ENCODE measurements at places on chromosomes 3 and 15.

GRCh38 chr3:10189557-10190354, 25.0 kb downstream of the IRAK2 start:
- no peak for DNase-seq

GRCh38 chr15:76270876-76271275, 40.4 kb downstream of the ETFA start:
- DNase-seq: no peak

GRCh38 chr15:28955160-28955992, 69.6 kb downstream of the APBA2 start:
- DNase-seq: no peak

- DNase-seq: no peak
Measured at GRCh38 chr15:58479941-58480340, 48.1 kb downstream of the LIPC start.

DNA sequence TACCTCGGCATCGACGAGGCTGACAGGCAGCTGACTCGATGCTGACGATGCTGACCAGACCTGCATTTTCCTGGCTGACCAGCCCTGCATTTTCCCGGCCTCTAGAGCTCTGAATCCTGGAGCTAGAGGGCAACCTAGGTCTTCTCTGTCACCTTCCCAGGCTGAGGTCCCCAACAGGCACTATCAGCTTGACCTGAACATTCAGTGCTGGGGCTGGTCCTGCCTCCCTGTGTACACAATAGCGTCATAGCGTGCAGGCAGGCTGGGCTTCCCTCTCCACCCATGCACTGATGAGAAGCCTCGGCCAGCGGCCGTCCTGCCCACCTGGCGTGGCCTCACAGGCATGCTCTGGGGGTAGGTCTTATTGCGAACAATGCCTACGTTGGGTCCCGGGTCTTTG, 62.3 kb upstream of the SNRPA1 start:
- DNase-seq: no peak

DNA sequence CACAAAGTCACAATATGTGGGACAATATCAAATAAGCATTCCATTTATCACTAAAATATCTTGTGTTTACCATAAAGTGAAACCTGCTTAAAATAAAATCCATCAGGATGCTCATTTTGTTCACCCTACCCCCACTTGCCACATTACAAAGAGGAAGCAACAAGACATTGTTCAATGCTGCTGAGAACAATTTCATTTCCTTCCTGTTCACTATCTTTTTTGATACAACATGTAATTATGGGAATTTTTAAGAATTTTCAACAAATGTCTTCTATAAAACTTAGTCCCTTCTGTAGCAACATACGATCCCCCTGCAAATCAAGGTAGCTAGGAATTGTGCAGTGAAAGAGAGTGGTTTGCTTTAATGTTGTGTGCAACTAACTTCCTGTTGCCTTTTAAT, 34.9 kb upstream of the GPR160 start:
- DNase-seq: no peak

GRCh38 chr3:38022896-38023709, 6.3 kb downstream of the PLCD1 start:
- no peak for DNase-seq

- DNase-seq: no peak
Measured at GRCh38 chr15:57565311-57565710, 26.4 kb upstream of the MYZAP start.

DNA sequence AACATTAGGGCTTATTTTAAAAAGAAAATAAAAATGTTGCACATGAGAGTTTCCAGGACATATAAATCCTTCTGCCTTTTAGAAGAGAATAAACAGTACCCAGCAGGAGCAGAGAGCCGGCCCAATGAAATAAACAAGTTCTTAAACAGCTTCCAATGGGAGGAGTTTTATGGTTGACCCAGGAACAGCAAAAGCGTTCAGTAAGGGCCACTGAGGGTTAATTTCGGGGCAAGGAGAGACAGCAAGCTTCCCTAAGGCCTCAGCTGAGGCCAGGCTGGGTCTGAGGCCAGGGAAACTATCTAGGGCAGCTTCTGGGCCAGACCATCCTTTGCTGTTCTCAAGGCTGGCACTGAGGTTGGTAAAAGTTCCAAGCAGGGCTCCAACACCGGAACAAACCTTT, 3.4 kb downstream of the PDZRN3 start:
- DNase-seq: no peak

DNA sequence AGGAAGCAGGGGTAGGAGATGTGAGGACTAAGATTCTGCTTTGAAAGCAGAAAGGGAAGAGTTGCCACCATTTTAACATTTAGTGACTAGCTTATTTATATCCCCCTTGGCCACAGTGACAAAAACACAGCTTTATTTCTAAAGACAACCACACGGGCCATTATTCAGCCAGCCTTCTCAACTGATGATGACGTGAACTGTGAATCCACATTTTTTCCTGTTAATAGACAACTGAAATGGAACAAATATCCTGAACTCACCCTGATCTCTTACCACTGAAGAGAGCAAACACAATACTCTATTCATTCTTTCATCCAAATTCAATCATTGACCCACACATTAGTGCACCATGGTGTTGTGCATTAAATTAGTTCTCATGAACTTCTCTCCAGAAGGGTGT, 145.1 kb downstream of the TNIK start:
- DNase-seq: no peak

GRCh38 chr15:55526559-55527036, 18.6 kb upstream of the DNAAF4 start:
- peak; percentile 38 for DNase-seq

DNA sequence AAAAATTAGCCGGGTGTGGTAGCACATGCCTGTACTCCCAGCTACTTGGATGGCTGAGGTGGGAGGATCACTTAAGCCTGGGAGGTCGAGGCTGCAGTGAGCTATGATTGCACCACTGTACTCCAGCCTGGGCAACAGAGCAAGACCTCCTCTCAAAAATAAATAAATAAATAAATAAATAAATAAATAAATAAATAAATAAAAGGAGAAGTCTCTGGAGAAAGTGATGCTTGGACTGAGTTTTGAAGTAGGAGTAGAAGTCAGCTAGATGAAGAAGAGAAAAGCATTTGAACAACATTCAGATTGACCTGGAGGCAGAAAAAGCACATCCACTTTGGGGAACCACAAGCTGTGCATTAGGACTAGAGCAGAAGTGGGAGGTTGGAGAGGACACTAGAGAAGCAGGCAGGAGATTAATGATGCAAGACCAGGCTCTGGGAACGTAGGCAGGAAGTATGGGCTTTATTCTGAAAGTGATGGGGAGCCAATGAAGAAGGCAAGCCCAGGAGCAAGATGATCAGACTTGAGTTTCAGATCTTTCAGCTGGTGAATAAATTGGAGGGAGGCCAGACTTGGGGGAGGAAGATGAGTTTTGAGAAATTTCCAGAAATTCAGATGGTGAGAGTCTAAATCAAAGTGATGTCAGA, 48.7 kb downstream of the KLHL6 start:
- no peak for DNase-seq

DNA sequence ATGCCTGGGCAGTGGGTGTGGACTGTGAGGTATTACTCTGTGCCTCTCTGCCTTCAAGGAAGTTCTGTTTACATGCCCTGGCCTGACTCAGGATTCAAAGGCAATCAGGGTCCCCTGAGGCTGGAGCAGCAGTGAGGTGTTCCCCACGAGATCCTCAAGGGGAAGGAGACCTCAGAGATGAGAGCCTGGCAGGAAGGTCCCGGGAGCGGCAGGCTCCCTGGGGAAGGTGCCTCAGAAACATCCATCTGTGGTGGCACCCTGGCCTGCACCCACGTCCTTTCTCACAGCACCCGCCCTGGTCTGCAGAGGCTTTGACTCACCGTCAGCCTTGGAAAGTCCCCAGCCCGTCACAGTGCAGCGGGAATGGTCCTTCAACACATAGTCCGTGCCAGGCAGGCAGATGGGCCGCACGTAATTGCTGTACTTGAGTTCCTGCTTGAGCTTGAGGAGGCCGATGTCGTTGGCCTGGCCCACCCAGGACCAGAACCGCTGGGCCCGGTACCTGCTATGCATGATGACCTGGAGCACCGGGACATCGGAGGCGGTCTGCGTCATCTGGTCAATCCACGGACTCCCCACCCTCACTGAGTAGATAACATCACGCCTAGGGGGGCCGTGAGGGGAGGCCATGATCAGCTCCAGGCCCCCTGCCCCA, 3.6 kb downstream of the PRSS50 start:
- no peak for DNase-seq

DNA sequence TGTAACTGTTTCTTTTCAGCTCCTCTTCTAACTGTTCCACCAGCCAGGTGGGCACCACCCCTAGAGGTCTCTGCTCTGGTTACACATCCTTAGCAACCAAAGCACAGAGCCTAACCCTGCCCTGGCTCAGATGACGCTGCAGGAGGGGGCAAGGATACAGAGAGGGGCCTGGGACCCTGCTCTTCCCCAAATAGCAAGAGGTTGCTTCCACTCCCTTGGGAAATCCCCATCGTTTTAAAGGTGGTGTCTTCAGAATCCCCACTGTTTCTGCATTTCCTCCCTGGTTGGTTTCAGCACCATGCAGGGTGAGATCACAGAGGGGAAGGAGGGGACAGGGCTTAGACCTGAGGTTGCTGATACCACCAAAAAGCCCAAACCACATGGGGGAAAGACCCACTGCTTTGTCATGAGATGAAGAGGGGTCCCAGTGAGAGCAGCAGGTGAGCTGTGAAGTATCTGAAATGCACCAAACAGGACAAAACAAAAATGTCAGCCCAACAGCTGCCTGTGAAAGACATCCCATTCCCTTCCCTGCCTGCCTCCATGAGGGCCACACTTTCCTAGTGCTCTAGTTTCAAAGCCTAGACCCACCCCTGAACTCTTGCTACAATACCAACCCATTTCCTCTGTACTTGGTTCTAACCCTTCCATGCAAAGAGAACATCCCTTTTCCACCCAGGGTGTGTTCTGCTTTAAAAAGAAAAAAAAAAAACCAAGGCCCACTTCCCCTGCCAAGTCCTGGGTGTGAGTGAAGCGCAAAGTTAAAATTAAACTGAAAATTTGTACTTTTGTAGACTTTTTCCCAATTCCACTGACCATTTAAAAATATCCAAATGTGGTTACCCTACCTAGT, 29.0 kb downstream of the ANP32A start:
- DNase-seq: no peak

DNA sequence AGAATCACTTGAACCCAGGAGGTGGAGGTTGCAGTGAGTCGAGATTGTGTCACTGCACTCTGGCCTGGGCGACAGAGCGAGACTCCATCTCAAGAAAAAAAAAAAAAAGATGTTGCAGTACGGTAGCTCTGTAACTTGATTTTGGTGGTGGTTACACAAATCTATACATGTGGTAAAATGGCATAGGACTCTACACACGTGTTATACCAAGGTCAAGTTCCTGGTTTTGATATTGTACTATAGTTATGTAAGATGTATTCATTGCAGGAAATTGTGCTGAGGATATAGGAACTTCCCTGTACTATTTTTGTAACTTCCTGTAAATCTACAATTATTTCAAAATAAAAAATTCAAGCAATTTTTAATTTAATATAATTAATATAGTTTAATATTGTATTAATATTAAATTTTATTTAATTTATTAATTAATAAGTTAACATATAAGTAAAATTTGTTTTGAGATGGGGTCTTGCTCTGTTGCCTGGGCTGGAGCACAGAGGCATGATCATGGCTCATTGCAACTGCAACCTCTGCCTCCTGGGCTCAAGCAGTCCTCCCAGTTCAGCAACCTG, 9.9 kb downstream of the MYD88 start:
- no peak for DNase-seq

GRCh38 chr15:85755471-85755870, 39.3 kb downstream of the KLHL25 start:
- DNase-seq: no peak

GRCh38 chr3:154783061-154783460, 297.1 kb upstream of the MME start:
- DNase-seq: no peak

GRCh38 chr3:43148033-43148432, 42.2 kb upstream of the POMGNT2 start:
- DNase-seq: no peak

GRCh38 chr3:115788921-115789470, 165.7 kb downstream of the GAP43 start:
- peak; percentile 67 for DNase-seq

GRCh38 chr3:48371651-48372376, at the start of gene FBXW12:
Gene FBXW12, plus strand, starts transcription at chr3:48372219. Its CDS starts 549 bp downstream, at chr3:48372768.
- DNase-seq: no peak

DNA sequence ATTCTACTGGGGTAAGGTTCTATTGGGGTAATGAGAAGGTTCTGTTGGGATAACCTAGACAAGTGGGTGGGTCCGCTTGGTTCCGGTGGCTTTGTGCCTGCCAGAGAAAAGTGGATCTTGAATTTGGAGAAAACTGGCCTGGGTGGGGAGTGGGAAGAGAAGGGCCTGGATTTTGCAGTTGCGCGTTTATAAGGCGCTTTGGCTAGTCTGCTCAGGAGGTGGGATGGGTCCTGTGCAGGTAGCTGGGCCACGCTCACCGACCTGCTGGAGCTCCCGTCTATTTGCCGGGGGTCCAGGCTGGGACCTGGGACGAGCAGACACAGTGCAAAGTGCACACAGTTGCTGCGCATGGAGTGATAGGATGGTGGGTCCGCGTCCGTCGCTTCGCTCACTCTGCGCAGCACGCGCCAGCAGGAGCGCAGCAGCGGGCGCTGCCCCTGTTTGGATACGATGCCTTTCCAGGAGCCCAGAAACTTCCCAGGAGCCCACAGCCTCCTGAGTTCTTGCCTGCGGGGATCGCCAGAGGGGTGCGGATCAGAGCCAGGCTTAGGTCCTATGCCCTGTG, 1.3 kb upstream of the AP3B2 start:
- no peak for DNase-seq

- DNase-seq: no peak
Measured at GRCh38 chr15:49094923-49095322, 48.7 kb upstream of the SECISBP2L start.

GRCh38 chr3:127170814-127171213, 22.1 kb upstream of the PRR23E start:
- peak; percentile 57 for DNase-seq

GRCh38 chr15:25850154-25851111, 12.7 kb downstream of the ATP10A start:
- DNase-seq: peak; percentile 84

GRCh38 chr3:129014148-129014547, 13.0 kb downstream of the EFCC1 start:
- DNase-seq: no peak

DNA sequence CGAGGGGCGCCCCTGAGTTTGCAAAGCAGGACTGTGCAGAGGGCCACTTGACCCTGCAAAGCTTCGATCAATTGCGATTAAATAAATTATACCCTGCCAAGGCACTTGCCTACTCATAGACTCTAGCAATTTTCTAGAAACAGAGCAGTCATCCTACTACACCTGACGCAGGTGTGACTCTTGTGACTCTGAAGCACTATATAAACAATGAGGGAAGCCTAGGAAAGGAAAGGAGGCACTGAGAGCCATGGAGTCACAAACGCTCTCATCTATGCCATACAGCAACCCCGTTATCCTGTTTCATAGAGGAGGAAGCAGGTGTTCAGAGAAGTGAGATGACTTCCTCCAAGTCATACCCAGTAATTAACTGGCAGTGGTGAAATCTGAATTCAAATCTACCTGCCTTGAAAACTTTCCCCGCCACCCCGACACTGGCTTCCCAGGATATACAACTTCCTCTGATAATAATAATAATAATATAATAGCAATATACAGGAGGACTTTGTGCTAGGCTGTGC, 14.4 kb downstream of the ARHGEF3 start:
- DNase-seq: no peak
